ENCODE measurements at places on chromosomes 12 and 14.

GRCh38 chr12:4277205-4277543 lies 3.6 kb downstream of the CCND2 start:
- no peak for DNase-seq

- DNase-seq: no peak
These were observed 125.7 kb downstream of the HMGA2 start for GRCh38 chr12:65949971-65950370.

DNA sequence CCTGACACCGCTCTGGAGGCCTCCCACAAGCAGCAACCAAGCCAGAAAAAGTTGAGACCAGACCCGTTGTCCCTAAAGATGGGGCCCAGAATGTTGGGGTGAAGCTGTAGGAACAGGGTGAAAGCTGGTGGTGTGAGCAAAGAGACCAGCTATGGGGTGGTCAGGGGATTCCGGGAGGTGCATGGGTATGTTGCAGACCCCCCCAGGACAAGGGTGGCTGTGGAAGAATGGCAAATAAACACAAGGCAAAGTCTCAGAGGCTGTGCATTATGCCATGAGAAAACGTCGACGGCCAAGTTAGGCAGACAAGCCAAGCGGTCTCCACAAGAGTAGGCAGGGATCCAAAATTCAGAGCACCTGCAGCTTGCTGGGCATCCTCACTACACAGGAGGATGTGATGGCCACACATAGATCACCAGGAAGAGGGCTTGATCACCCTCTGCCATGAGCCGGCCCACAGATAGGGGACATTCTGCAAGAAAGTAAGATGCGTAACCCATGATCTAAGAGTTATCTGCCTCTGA lies 58.8 kb upstream of the KCNA1 start:
- no peak for DNase-seq

DNA sequence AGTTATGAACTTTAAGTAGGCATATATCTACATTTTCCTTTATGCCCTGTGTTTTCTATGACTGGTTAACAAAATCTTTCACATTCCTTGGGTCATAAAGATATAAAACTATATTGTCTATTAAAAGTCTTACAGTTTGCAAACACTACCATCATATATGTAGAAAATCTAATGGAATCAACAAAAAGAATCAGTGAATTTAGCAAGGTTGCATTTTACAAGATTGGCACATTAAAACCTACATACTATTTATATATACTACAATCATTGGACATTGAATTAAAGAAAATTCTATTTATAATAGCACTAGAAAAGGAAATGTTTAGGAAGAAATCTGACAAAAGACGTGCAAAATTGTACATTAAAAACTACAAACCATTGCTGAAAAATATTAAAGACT lies 173.3 kb upstream of the ABCD2 start:
- DNase-seq: no peak

DNA sequence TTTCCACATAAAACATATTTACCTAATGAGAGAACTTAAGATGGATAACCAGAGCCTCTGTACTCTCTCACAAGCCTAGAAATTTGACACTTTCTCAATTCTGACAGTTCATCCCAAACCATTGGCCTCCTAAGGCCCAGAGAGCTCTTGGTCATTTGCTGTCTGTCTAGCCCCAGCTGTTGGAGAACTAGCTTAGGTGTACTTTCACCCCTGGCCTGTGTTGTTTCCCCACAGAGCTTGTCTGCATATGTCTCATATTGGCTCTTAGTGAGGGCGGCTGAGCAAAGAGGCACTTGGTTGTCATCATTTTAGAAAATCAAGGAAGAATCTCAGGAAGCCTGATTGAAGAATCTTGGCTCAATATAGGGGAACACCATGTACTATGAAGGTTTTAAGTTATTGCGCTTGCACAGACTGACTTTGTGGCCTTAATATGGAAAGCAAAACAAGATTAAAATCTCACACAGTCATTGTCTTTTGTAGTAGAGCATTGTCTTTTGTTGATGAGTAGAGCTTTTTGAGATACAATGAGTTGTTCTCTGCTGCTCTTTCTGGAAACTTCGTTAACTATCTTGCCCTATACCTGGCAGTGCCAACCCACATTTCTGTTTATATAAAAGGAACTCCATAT lies 324.6 kb downstream of the RAD51B start:
- DNase-seq: no peak

- DNase-seq: no peak
These were observed 10.2 kb upstream of the OR11G2 start for GRCh38 chr14:20180486-20180885.

- DNase-seq: no peak
These were observed 12.9 kb downstream of the TTC9 start for GRCh38 chr14:70654632-70655031.

DNA sequence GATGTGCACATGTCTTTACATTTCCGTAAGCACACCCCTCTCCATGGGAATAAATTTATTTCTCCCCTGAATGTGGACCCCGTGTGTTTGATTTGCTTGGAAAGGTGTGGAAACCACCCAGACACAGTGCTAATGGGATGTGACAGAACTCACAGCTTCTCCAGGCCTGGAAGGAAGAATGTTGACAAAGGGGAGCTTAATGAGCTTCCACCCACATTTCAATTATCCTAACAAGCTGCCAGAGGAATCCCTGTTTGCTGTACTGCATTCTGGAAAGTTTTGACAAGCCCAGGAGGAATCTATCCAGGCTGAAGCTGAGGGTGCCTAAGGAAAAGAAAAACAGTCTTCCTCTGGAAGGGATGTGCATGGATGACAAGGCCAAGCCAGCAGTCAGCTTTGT lies 51.2 kb upstream of the CCDC60 start:
- DNase-seq: no peak

DNA sequence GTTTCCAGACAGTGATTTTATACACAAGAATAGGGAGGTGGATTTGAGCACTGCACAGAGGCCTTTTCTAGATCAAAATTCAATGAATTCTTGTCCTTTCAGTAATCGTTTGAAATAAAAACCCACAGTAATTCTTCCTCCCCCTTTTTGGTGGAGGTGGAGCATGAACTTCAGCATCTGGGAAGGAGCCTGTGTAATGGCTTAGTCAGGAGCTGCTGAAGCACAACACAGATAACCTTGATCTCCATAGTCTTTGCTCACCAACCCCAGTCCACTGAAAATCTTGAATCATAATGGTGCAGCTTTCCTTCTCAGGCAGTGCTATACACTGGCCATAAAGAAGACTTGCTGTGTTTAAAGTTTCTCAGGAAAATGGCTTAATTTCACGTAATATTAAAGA lies 6.4 kb upstream of the TBPL2 start:
- DNase-seq: peak; percentile 64

DNA sequence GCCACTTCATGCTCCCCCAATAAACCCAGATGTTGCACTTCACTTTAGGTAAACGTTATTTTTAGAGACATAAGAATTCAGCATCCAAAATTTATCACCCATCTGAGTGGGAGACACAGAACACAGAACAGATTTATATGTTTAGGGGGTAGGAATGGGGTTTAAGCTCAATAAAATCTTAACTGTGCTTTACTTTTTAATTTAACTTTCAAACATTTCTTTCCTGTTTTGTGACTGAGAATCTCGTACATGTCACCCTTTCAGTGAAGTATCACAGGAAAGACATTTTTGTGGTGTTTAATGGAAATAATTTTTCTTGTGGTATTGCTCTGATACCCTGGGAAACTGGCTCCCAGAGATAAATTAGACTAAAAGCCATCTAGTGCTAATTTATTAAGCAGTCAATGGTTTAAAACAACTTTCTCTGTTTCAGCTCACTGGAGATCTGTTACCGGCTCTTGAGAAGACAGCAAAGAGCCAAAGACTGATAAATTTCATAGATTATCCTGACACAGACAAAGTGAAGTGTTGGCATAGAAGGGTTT lies 148.0 kb upstream of the BMP4 start:
- no peak for DNase-seq

DNA sequence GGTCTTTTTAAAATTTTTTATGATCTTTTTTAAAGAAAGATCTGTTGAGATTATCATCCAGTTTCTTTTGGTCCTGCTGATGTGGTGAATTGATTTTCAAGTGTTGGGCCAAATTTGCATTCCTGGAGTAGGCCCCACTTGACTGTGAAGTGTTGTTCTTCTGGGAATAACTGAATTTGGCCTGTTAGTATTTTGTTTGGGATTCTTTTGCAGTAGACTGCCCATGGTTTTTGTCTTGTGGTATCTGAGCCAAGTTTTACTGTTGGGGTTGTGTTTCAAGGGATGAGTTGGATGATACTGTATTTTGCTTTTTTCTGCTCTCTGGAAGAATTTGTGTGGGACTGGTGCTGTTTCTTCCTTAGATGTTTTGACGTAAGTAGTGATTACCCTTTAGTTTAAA lies 4.0 kb upstream of the SYCP3 start:
- no peak for DNase-seq

- DNase-seq: no peak
These were observed at the start of gene TMEM233 for GRCh38 chr12:119593578-119594398. TMEM233 (plus strand) TSS chr12:119593774; CDS start chr12:119593849, 75 bp downstream.

DNA sequence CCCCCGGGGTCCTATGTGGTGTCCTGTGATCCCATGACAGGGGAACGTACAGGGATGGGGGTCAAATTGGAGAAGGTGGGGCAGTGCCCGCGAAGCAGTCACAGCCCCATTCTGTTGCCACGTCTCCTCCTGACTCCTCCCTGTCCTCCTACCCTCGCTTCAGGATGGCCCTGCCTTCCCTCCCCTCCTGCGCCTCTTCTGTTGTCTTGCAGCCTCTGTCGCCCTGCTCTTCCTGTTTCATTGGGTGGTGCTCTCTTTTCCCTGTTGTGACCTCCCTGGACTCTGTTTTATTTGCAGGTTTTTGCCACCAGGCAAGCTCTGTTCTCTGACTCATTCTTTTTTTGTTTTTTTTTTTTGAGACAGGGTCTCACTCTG lies 18.7 kb downstream of the CABP1 start:
- no peak for DNase-seq

GRCh38 chr12:1579651-1580435 lies 14.5 kb downstream of the FBXL14 start:
- no peak for DNase-seq

GRCh38 chr12:531951-532585 lies 72.3 kb downstream of the B4GALNT3 start:
- no peak for DNase-seq

GRCh38 chr12:19792028-19792427 lies 352.7 kb downstream of the AEBP2 start:
- DNase-seq: no peak

- no peak for DNase-seq
These were observed 8.2 kb downstream of the DMAC2L start for GRCh38 chr14:50320283-50320682.

- no peak for DNase-seq
These were observed 113.3 kb downstream of the PRMT8 start for GRCh38 chr12:3604286-3604685.

- no peak for DNase-seq
These were observed 223.4 kb upstream of the DIO2 start for GRCh38 chr14:80434574-80435321.
